Activated T-cell treated with anti-CD3 and anti-CD28 coated beads, Interleukin-2, amount 50 U/mL, for 48 hours (primary cell): ENCODE measurements at places on chromosomes 5 and 9.
A peak's percentile ranks its signal among the peaks of the same experiment; 100 is the strongest.

DNA sequence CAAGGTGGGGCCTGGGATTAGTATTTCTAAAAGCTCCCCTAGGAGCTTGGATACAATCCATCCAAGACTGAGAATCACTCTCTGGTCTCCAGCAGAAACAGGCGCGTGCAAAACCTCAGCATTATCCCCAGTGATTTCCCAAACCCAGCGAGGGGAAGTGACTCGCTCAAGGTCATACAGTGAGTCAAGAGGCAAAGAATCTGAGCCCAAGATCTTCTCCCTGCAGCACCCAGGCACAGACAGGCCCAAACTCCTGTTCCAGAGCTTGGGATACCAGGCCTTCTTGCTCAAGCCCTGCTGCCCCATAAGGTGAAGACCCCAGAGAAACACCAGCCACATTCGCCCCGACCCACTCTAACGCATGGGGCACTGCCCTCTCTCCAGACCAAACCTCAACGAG is 33.2 kb downstream of the SHB start:
- no peak for DNase-seq

- DNase-seq: no peak
These were observed 21.0 kb upstream of the SMARCA2 start for GRCh38 chr9:1994180-1994579.

GRCh38 chr5:151051066-151051930 is 29.5 kb downstream of the TNIP1 start:
- DNase-seq: peak; percentile 78

DNA sequence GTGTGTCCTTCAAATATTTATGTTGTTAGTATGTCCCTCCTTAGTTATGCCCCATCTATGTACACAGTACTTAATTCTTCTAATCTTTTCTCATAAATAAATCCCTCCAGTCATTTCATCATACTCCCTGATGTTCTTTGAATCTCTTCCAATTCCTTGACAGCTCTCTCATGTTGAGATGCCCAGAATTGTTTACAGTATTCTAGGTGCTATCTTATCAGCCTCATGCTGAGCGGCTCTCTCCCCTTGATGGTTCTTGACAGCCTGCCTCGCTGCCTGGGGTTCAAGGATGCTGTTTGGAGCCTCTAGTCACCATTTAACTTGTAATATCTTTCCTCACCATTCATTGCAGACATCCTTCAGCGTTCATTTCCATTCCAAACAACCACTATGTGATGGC is 799.2 kb downstream of the BRINP1 start:
- DNase-seq: no peak

DNA sequence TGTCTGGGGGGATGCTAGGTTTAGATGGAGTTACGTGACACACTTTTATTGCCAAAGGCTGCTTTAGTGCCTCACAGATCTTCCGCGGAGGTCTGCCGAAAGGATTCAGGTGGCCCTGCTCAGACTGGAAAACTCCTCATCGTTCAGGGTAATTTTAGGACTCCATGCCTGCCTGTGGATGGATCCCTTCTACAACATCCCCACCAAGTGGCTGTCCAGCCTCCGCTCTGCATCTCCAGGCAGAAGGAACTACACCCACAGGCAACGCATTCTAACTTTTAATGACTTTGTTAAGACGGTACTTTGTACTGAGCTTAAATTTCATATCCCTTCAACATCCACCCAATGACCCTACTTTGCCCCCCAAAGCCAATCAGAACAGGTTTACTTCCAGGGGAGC is 29.4 kb downstream of the ATPSCKMT start:
- DNase-seq: no peak

DNA sequence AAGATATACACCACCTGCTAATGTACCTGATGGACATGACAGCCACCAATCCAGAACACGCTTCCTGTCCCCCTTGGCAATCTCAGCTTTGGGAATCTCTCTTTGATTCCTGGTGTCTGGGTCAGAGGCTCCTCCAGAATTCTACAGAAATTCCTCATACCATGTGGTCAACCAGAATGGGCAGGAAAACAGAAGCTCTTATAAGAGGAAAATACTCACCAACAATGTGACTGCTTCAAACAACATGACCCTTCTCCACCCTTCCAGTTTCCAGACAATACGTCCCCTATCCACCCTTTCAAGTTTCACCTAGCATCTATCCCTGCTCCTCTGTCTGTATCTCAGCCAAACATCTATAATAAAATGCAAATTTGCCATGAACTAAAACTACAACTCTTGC is 247.2 kb downstream of the DENND1A start:
- DNase-seq: no peak

GRCh38 chr5:32173267-32174010 is 680 bp downstream of the GOLPH3 start:
- peak; percentile 49 for DNase-seq

- DNase-seq: no peak
These were observed 33.3 kb downstream of the RASEF start for GRCh38 chr9:83029531-83030137.
